ENCODE measurements at places on chromosomes 6 and 20.

DNA sequence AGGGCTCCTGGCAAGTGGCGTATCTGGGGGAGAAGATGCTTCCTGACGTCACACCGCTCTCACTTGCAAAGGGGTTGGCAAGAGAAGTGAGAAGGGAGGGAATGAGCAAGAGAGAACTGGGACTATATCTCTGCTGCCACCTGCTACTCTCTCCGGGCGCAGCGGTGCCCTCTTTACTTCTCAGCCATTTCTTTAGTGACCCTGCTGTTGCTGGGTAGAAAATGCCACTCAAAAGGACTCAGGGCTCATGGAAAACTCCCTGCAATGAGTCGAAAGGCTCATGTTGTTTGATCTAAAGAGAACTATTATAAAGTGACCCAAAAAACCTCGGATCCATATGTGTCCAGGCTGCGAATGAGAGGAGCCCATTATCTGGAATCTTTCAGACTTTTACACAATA, 401.8 kb downstream of the SAMD5 start:
- DNase-seq = no peak

DNA sequence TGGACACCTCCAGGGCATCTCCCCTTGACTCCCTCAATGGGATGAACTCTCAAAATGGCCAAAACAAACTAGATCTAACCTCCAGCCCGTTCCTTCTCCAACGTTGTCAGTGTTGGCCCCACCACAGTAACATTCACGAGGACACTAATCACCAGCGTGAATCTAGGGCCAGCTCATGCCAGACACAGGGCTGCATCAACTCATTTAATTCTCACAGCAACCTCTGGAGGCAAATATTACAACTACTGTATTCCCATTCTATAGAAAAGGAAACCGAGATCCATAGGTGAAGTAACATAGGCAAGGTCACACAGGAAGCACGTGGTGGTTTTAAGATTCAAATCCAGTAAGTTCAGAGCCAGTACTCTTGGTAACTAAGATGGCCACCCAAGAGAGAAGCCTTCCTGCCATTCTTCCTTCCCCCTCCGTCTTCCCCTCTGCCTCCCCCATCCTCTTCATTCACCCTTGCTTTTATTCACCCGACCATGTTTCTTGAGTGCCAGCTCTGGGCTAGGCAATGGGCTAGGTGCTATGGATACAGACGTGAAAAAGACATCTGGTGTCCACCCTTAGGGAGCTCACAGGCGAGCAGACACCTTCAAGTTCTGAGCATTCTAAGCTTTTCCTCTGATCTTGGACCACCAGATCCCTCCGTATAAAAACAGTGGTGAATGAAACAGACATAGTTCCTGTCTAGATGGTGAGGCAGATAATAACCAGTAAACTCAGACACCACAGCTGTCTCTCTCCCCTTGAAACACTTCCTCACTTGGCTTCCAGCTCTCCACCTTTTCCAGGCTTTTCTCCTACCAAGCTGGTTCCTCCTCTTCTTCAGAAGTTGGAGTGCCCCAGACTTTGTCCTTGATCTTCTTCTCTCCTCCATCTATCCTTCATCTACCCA, 9.6 kb downstream of the CCM2L start:
- DNase-seq = no peak

GRCh38 chr6:11226005-11226404, 6.5 kb downstream of the NEDD9 start:
- DNase-seq = no peak

GRCh38 chr20:23077277-23077676, 8.8 kb downstream of the CD93 start:
- DNase-seq = no peak

DNA sequence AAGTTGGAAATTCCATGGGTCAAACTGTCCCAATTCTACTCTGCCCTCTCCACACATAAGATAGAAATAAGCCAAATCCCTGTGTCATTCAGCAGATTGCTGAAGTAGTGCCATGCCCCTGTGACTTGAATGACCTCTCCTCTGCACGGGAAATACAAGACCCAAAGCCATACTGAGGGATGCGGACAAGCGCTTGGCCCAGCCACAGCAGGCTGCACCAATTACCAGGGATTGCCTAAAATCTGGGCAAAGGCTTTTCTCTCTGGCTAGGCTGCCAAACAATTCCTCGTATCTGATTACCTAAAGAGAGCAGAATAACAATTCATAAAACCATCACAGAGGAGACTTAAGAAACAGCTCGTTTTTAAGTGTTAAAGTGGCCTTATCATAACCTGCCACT, 421.8 kb upstream of the JARID2 start:
- DNase-seq = no peak

GRCh38 chr20:59940956-59941294, 736 bp downstream of the FAM217B start:
- no peak for DNase-seq

GRCh38 chr6:131013495-131013894, 49.5 kb downstream of the EPB41L2 start:
- DNase-seq = peak; percentile 85

DNA sequence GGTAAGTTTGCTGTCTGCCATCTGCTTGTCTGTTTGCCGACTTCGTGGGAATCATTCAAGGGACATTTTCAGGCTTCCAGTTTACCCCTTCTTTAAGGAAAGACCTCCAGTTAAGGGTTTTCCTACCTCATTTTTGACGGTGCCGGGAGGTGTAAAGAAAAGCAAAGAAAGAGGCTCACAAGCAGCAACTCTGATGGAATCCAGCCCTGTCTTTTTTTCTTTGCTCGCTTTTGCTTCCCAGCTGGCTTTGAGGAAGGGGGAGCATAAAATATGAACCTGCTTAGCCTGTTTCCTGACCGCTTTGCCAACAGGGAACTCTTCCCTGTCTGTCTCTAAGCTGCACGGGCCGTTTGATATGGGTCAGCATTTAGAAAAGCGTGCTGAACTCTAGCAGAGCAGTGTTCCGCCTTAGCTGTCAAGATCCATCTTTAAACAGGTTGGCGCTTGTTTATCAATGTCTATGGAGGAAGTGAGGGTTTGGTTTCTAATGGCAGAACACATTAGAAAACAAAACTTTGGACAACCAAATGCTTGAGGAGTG, 13.8 kb downstream of the SYTL3 start:
- no peak for DNase-seq

- no peak for DNase-seq
Observed at GRCh38 chr6:104858642-104859041, 1.1 kb downstream of the HACE1 start.

GRCh38 chr6:23754197-23754596, 371.8 kb upstream of the NRSN1 start:
- no peak for DNase-seq

- DNase-seq = peak; percentile 88
Observed at GRCh38 chr6:82022614-82023129, 224.9 kb downstream of the IBTK start.

GRCh38 chr20:19249106-19249879, 36.9 kb downstream of the SLC24A3 start:
- no peak for DNase-seq

DNA sequence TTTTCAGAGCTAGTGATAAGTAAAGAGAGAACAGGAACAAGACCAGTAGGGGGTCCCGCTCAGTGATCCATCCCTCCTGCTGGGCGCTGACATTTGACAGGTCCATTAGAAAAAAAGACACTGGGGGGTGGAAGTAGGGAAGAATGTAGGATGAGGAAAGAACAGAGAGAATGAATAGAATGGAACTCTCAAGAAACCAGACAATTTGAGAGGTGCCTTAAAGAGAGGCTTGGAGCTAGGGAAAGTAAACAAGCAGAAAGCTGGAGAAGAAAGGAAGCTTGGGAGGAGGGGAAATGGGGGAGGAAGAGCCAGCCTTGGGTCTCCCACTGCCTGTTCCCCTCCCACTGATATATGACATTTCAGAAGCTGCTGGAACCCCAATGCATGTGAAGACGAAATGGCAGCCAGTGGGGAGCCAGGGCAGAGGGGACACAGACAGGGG, 8.4 kb downstream of the GABBR1 start:
- DNase-seq = no peak

DNA sequence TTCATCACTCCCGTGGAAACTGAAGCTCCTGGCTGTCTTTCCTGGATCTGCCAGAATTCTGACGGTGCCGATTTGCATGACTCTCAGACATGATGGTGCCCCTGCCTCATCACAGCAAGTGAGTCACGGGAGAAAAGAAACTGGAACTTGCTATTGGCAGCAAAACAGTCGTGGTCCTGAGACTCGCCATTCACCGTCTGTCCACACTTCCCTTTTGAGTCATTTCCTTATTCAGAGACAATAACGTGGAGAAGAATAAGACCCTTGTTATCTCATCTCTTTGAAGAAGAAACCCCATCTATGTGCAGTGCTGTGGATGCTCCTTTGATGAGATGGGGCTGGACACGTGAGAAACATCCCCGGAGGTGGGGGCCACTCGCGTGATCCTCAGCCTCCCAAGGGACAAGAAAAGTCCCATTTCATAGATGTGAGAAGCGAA, 4.2 kb downstream of the GPR31 start:
- peak; percentile 37 for DNase-seq

DNA sequence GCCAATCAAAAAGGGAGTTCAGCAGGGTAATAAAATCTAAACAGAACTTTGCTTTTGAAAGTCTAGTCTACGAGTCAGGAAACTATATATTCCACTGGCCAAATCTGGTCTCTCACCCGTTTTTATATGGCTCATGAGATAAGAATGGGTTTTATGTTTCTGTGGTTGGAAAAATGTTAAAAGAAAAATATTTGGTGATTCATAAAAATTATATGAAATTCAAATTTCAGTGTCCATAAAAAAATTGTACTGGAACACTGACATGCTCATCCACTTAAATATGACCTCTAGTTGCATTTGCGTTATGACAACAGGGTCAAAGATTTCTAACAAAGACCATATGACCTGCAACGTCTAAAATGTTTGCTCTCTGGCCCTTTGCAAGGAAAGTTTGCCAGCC, 22.3 kb upstream of the LAMP5 start:
- peak; percentile 58 for DNase-seq

DNA sequence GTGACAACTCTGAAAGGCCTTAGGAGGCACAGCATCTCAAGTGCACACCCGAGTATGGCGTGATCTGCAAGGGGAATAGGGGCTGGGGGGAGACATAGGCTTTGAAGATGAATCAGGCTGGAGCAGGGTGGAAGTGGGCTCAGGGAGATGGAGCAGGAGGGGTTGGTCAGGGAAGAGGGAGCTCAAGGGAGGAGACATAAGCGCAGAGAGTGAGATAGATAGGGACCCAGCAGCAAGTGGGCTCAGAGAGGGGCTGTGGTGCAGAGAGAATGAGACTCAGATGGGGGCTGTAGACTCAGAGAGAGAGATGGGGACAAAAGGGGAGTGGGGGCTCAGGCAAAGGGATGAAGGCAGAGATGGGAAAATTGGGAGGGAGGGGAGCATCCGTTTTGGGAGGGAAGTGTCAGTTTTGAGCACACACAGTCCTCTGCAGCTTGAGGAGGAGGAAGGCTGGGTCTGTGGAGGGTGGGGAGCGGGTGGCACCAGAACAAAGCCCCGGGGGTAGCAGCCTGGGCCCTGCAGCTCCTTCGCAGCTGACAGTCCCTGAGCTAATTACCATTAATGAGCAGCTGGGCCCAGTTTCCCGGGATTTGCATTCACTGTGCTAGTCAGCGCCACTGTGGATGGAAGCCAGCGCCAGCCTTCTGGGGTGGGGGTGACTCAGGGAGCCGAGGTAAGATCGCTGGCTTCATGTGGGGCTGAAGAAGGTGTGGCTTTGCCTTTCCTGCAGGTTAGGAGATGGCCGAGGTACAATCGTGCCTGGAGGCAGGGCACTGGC, 18.7 kb downstream of the SRXN1 start:
- no peak for DNase-seq

GRCh38 chr6:53691667-53692133, 26.1 kb upstream of the KLHL31 start:
- no peak for DNase-seq

GRCh38 chr20:17676942-17677341, 5.1 kb downstream of the RRBP1 start:
- no peak for DNase-seq

- DNase-seq = peak; percentile 59
Observed at GRCh38 chr6:113619077-113619476, 238.1 kb upstream of the MARCKS start.

GRCh38 chr6:14922706-14923460, 323.0 kb upstream of the JARID2 start:
- DNase-seq = no peak

DNA sequence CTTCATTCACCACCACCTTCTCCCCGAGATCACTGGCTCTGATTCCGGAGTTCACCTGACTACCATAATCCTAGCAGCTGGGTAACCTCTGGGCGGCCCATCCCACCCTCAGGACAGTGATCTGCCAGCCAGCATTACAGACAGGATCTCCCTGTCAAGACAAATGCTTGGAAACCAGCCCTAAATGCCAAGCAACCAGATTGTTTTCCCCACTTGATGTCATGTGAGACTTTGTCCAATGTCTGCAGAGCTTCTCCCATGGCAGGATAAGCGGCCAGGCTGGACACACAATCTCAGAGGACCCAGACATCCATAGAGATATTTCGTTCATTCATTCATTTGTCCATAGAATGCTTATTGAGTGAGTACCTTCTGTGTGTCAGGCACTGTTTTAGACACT, 32.5 kb downstream of the PDYN start:
- no peak for DNase-seq

- DNase-seq = peak; percentile 57
Observed at GRCh38 chr6:116444092-116444491, 17.1 kb upstream of the CALHM6 start.

GRCh38 chr6:134057478-134057877, 5.1 kb upstream of the SLC2A12 start:
- no peak for DNase-seq

- no peak for DNase-seq
Observed at GRCh38 chr20:62206388-62206775, 13.7 kb downstream of the HRH3 start.

DNA sequence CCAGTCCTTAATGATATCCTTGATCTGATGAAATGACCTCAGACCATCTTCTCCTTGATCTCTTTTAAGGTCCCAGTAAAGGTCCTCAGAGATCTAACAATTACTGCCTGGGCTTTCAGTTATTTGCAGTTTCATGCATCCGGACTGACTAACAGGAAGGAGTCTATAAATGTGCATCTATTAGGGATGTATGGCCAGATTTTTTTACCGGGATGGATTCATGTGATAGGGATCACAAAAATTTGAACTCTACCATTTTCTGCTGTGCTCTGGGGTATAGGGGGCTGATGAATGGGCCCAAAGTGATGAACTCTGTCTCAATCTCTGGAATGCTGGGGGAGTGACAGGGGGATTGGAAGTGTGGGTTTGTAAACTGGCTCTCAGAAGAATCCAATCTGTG, 36.2 kb upstream of the SCUBE3 start:
- peak; percentile 89 for DNase-seq

- no peak for DNase-seq
Observed at GRCh38 chr20:57922706-57923105, 212.9 kb upstream of the PMEPA1 start.

GRCh38 chr6:157798851-157799250, 24.2 kb upstream of the SNX9 start:
- DNase-seq = no peak

GRCh38 chr6:4460586-4461475, 315.4 kb upstream of the CDYL start:
- peak; percentile 41 for DNase-seq

GRCh38 chr20:52676283-52676995, 295.7 kb upstream of the TSHZ2 start:
- DNase-seq = no peak

GRCh38 chr6:134432036-134432435, 114.1 kb upstream of the SGK1 start:
- peak; percentile 26 for DNase-seq
